ENCODE measurements at places on chromosomes 6 and 20.
A peak's percentile ranks its signal among the peaks of the same experiment; 100 is the strongest.

- DNase-seq, result no peak
These were observed 92.0 kb upstream of the PRDM1 start for GRCh38 chr6:105994118-105994590.

DNA sequence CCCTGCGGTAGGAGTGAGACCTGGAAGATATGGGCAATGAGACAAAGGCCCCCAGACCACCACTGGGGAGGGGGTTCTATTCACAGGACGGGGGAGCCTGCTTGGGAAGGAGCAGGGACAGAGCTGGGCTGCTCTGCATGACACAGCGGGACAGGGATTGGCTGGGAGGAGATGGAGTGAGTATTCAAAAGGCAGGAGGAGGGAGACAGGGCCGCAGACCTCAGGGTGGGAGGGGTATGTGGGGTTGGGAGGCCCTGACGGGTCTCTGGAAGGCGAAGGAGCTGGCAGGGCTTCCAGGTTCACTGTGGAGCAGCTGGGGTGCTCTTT lies 60.8 kb upstream of the RPS6KA2 start:
- DNase-seq, result no peak

- DNase-seq, result no peak
These were observed 21.7 kb upstream of the BNIP5 start for GRCh38 chr6:36358226-36358915.

DNA sequence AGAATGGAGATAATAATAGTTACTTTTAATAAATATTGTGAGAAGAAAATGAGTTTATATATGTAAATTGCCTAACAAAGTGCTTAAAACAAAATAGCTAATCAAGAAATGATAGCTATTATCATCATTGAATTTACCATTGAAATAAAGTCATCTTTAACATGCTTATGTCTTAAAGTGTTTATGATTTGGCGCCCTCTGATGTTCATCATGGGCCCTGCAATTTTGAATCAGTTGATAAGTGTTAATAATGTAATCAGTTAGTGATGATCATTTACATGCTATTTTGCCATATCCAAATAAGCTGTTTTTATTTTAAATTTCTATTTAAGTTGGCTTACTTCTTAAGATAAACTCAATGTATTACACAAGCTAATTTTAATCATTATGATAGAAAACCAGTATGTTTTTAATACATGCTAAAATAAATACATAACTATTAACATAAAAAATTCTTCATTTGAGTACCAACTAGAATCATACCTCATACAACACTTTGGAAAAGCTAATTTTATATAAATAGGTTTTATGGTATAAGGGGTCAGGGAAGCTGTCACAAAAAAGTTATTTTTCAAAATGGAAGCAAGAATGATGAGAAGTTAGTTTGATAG lies 39.2 kb upstream of the TPD52L1 start:
- DNase-seq, result peak; percentile 18

DNA sequence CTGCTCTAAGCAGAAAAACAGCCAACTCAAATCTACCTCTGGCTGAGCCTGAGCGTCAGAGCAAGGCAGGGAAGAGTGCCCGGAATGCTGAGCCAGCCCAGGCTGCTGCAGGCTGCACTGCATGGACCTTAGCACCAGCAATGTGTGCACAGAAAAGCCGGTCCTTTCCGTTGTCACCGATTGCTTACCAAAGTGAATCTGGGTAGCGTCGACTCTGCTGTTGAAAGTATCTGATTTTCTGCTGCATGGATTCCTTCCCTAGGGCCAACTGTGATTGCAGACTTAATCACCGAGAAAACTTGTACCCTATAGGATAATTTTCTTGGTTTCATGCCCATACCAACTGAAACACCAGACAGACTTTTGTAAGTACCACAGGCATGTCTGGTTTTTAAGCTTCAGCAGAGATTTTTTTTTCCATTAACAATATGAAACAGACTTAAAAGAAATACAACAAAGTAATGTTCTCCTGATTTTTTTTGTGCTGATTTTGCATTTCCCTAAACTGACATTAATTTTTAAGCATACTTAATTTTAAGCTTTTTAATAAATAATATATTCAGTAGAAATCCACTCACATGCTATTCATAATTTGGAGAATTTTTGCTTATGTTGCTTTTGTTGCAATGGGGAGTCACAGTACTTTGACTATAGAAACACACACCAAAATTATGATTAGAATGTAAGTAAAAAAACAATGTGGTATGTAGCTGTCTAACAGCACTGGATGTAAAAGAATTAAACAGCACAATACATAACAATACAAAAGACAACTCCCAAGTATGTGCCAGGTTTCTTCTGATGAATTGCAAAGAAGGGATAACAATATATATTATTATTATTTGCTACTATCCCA lies 218.0 kb downstream of the THBS2 start:
- DNase-seq, result no peak

GRCh38 chr20:50788045-50788991 lies 6.5 kb upstream of the BCAS4 start:
- no peak for DNase-seq
